ENCODE measurements at places on chromosomes 2 and 18.

- no peak for DNase-seq
These were observed 82.8 kb downstream of the TEX51 start for GRCh38 chr2:126981476-126981875.

DNA sequence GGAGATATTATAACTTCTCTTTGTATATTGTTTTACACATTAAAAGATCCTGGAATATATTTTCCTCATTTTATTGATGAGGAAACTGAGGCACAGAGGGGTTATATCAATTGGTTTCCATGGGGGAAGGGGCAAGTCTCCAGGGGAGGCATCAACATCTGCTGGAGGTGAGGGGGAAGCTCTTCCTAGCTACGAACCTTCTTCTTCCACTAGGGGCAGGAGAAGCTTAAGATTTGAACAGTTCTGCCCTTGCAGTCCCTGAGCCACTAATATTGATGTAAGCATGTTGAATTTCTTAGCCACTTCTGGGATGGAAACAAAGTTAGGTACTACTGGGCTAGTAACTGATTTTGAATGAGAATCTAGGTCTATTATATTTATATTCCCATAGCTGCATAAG lies 140.1 kb upstream of the AQP4 start:
- DNase-seq = no peak

GRCh38 chr2:199456383-199457146 lies 1.2 kb downstream of the SATB2 start:
- DNase-seq = no peak

- DNase-seq = no peak
These were observed 205.6 kb downstream of the ARHGAP15 start for GRCh38 chr2:143334837-143335236.

- no peak for DNase-seq
These were observed 182.7 kb upstream of the SIX2 start for GRCh38 chr2:45191976-45192375.
